ENCODE measurements at places on chromosomes 4 and X.

GRCh38 chr4:11376571-11376970 lies 52.1 kb downstream of the HS3ST1 start:
- DNase-seq, result no peak

DNA sequence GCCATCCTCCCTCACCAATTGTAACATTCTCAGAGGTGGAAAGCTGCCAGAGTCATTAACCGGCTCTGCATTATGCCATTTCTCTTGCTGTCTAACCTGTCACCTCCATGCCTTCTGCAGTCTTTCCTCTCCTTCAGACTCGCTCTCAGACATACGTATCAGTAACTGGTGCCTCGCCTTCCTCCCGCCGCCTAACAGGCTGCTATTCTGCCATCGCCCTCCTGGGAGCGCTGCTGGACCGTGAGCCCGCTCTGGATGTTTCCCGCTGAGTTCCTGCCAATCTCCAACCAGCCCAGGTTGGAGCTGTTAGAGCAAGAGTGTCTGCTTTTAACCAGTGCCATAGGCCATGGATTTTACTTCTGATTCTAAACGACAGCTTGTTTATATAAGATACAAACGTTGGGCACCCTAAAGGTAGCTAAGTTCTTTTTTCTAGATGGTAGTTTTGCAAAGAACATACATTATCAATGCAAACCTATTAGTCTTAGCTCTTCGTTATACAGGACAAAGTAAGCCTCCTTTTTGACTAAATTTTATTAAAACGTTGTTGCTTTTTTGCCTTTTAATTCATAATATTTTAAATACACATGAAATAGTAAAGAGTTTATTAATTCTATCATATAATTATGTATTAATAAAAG lies 59.5 kb upstream of the NEIL3 start:
- DNase-seq, result peak; percentile 48

- no peak for DNase-seq
Observed at GRCh38 chr4:140645196-140645595, 76.4 kb upstream of the UCP1 start.

DNA sequence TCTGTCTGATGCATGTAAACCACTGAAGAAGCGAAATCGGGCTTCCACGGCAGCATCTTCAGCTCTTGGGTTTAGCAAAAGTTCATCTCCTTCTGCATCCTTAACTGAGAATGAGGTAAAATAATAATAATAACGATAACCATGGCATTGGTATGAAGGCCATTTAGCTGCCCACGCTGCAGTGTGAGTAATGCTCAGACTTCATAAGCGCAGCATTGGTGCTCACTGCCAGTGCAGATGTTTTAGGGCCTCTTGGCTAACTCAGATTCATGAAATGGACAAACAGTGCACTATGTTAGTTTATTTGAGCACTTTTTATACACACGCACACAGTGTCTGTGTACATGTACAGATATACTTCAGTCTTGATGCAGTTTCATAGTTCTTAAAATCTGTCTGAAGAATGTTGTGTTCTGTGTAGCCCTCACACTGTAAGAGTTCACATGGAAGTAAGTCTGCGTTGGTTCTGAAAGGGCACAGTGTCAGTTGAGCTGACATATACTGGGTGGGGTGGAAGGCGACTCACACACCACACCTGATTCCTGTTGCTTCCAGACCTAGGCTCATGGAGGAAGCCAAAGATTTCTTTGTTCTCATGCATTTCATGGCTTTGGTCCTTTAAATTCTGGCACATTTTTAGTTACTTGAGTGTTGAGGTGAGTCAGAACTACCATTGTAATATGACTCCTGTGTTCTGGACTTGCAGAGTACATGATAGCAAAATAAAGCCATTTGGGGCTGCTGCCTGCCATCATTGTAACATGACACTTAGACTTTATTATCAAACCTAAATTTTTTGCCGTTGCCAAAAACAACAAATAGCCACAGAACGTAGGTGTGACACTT lies 68.7 kb downstream of the NSD2 start:
- no peak for DNase-seq

GRCh38 chr4:162015090-162015489 lies 148.7 kb downstream of the FSTL5 start:
- no peak for DNase-seq

DNA sequence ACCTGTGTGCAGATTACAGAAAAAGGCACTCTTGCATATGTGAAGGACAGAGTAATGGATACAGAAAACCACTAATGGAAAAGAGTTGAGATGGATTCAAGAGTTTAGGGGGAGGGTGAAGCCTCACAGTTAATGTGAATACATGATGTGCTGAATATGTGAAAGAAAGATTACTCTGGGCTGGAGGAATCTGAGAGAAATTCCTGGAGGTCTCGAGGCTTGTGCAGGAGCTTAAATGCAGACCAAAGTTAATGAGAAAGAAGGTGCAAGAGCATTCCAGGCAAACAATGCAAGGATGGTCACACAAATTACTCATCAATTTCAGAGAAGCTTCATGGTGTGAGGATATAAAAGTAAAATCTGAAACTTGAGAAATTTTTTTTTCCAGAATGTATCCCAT lies 768.8 kb downstream of the STPG2 start:
- no peak for DNase-seq
